Calu3 (cell line): ENCODE measurements at places on chromosomes 4 and X. TPM values are rescaled to one million over a fixed set of nuclear protein-coding genes. Genes with fewer than 3 reads are reported as not detected.

GRCh38 chrX:69395306-69395705 is 108.8 kb upstream of the NALF2 start:
- no peak for DNase-seq

GRCh38 chr4:139692309-139693012 is 26.8 kb downstream of the MGST2 start:
- DNase-seq: peak; percentile 2

GRCh38 chr4:183988874-183989273 is 83.8 kb downstream of the STOX2 start:
- DNase-seq: no peak

DNA sequence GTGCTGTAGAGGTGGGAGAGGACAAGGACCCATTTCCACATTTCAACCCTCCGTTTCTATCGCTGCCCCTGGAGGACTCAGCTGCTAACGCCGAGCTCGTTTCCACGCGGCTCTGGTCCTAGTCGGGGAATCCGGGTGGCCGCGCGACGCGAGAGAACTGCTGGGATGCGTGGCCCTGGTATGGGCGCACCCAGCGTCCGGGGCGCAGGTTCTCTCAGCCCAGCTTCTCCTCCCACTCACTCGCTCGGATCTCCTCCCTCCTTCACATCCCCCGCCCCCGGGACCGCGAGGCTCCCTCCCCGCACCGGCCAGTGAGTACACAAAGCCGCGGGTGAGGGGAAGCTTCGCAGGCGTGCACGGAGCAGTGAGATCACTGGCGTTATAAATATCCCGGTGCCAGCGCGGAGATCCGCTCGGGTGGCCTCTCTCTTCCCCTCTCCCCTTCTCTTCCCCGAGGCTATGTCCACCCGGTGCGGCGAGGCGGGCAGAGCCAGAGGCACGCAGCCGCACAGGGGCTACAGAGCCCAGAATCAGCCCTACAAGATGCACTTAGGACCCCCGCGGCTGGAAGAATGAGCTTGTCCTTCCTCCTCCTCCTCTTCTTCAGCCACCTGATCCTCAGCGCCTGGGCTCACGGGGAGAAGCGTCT is at the start of gene FGF5:
TSS of gene FGF5 (plus strand) at position 412 of the 649 bp plus-strand sequence. CDS start at position 573, 161 bp downstream.
- DNase-seq: peak; percentile 55

- DNase-seq: no peak
These were observed 2135.9 kb downstream of the ARAP2 start for GRCh38 chr4:34108391-34108790.

The RAB39B gene
- 0.38 and 0.44 TPM in 2 replicates for total RNA-seq
